ENCODE measurements at places on chromosomes 16 and 17.

GRCh38 chr16:1906846-1907165 is 11.4 kb downstream of the HS3ST6 start:
- no peak for DNase-seq

DNA sequence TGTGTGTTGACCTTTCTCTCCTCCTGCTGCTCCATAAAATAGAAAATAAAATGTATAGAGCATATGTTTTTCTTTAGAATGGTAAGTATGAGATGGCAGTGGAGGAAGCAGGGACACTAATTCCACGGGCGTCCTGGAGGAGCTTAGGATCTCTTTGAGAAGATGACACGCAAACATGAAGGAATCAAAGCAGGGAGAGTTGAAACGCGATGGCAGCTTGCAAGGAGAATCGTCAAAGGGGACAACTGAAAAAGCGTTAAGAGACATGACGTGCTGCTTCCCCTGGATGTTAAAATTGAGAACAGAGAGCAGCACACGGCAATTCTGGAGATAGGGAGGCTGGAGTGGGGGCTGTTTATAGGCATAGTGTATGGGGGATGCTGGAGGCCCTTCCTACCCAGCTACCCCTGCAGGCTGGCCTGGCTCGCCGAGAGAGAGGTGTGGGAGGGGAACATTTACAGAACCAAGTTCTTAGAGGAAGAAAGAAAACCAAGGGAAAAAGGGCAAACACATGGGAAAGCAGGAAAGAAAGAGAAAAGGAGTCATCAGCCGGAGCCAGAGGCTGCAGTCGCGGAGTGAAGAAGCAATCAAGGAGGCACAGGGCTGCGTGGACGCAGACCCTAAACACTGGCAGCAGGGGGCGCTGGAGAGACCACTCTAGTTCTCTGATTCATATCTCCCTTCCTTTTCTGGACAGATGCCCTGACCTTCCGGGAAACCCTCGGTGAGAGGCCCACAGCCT is 55.8 kb downstream of the MYH13 start:
- DNase-seq, result no peak

DNA sequence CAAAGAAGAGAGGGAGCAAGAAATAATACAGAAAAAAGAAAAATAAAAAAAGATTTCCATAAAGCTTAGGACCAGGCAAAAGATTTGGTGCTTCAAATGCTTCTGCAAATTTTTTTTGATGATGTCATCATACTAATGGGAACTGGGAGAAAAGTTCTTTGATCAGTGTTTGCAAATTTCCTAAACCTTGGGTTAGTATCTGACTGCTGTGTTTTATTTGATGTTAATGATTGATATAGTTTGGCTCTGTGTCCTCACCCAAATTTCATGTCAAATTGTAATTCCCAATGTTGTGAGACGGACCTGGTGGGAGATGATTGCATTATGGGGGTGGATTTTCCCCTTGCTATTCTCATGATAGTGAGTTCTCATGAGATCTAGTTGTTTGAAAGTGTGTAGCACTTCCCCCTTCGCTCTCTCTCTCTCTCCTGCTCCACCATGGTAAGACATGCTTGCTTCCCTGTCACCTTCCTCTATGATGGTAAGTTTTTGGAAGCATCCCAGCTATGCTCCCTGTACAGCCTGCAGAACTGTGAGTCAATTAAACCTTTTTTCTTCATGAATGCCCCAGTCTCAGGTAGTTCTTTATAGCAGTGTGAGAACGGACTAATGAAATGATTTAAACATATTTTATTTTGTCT is 72.6 kb downstream of the TMEM100 start:
- no peak for DNase-seq

DNA sequence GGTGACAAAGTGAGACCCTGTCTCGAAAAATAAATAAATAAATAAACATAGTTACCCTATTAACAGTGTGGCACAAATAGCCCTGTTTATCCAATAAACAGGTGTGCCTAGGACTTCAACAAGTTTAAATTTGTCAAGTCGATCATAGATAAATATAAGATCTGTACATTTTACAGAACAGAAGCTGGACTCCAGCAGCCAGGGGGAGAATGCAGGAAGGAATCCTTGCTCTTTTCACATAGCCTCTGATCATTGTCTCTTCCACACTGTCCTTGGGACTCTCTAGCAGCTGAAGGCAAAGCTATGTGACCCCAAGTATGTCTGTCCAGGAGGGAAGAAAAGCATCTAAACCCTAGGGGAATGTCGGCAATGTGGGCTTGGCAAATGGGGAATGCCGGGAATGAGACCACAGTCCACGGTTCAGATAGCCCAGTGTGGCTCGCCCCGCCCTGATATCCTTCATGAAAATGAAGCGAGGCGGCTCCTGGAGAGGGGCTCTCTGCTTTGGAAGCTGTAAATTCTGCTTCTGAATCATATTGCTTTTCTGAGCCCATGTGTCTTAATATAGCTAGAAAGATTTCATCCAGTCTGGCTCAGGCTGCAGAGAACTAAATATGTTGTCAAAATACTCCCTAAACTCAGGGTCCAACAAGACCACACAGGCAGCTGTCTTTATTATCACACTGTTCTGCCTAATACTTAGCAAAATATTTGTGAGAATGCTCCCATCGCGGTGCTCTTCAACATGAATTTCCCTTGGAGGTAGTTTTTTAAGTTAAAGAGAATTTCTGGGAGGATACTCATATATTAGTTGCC is 24.9 kb upstream of the GRB2 start:
- DNase-seq, result no peak

DNA sequence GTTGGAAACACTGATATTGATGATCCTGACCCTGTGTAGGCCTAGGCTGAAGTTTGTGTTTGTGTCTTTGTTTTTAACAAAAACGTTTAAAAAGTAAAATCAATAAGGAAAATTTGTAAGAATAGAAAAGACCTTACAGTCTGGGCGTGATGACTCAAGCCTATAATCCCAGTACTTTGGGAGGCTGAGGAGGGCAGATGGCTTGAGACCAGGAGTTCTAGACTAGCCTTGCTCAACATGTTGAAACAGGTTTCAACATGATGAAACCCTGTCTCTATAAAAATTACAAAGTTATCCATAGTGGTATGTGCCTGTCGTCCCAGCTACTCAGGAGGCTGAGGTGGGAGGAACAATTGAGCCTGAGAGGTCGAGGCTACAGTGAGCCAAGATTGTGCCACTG is 18.3 kb upstream of the TOM1L1 start:
- DNase-seq, result no peak

- no peak for DNase-seq
Observed at GRCh38 chr16:21650521-21650920, 1.9 kb downstream of the IGSF6 start.

GRCh38 chr17:57242148-57242547 is 14.2 kb upstream of the MSI2 start:
- peak; percentile 41 for DNase-seq

GRCh38 chr16:55728797-55729196 is 73.0 kb downstream of the SLC6A2 start:
- DNase-seq, result no peak

- no peak for DNase-seq
Observed at GRCh38 chr16:60041671-60042070, 1307.6 kb upstream of the GOT2 start.

DNA sequence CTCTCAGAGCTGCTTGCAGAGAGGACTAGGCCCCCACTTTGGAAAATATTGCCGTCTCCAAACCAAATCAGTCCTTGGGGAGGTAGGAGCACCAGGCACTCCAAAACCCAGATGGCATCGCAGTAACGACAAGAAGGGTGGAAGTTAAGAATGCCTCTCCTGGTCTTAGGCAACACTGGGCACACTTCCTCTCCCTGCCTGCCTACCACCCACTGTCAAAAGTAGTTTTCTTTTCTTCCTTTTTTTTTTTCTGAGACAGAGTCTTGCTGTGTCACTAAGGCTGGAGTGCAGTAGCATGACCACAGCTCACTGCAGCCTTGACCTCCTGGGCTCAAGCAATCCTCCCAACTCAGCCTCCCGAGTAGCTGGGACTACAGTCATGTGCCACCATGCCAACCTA is 47.2 kb downstream of the SRL start:
- DNase-seq, result no peak

DNA sequence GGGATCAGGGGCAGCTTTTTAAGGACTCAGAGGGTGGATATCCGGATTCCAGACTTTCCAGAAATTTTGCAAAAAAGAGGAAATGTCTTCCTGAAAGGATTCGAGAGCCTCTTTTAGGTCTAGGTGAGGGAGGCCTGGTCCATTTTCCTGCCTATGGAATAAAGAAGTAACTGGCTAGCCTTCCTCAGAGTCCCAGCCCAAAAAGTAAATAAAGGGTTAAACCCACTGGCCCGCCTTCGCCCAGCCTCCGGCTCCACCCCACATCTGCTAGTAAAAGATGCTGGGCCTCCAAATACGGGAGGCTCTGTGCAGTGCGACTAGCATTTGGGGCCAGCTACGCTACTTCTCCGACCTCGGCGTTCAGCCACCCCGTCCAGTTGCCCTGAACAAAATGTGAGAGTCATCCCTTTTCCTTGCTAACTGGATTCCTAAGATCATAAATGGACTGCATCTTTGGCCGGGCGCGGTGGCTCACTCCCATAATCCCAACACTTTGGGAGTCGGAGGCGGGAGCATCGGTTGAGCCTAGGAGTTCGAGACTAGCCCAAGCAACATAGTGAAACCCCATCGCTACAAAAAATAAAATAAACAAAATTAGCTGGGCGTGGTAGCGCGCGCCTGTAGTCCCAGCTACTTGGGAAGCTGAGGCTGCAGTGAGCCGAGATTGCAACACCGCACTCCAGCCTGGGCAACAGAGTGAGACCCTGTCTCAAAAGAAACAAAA is 824 bp upstream of the MPP2 start:
- peak; percentile 55 for DNase-seq

- DNase-seq, result no peak
Observed at GRCh38 chr17:38885728-38886642, 16.1 kb downstream of the LASP1 start.

GRCh38 chr17:77600346-77600745 is 358.2 kb upstream of the TNRC6C start:
- no peak for DNase-seq

DNA sequence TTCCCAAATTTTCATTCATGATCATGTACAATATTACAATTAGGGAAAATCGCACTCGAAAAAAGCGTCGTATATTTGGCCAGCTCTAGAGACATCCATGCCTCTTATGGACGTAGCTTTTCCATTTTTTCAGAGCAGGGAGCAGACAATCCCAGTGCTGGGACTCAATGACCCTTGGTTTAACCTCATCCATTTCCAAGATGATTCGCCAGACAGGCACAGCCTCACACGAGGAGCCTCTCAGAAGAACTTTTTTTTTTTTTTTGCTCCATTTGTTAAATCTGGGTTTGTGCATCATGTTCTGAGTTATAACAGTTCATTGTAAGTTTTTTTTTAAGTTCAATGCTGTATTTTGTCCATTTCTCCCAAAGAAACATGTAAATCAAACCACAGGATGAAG is 92.1 kb downstream of the ZDHHC7 start:
- no peak for DNase-seq

DNA sequence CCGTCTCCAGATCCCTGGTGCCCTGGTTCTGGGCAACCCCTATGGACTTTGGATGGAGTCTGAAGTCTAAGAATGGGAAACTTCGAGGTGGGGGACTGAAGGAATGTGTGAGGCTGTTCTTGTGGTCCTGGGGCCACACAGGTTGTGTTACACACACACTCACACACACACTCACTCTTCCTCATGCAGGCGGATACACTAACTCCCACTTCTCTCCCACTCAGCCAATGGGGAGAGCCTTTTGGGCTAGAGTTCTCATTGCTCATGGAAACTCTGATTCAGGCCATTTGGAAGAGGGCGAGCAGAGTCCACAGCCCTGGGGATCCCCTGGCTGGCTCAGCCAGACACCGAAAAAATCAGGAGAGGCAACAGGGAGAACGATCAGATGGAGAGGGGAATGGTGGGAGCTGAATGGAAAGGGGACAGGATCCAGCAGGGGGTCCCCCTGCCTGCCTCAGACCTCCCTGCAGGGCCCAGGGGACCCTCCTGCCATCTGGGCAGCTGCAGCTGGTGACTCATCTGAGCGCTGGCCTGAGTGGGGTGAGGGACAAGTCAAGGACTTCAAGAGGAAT is 9.1 kb downstream of the IGFBP4 start:
- DNase-seq, result no peak

- DNase-seq, result peak; percentile 52
Observed at GRCh38 chr17:38403491-38403890, 24.8 kb upstream of the ARHGAP23 start.

GRCh38 chr16:86508028-86508946 is 2.0 kb upstream of the FOXF1 start:
- DNase-seq, result no peak

DNA sequence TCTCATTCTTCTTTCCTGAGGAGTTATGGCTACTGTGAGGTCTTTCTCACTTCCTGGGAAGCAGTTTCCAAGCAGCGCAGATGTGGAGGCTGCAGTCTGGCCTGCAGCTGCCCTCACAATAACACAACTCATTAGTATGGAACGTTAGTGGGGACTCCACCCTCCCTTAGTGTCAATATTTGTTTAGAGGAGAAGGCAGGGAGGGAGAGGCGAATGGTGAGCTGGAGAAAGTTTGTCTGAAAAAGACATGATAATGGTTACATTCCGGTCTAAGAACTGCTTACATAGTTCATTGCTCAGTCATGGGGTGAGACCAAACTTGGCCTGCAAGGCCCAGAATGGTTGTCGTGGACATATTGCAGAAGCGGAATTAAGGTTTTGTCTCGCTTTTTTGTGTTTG is 170.2 kb downstream of the HS3ST3B1 start:
- no peak for DNase-seq

GRCh38 chr16:86479419-86479818 is 30.9 kb upstream of the FOXF1 start:
- no peak for DNase-seq

- no peak for DNase-seq
Observed at GRCh38 chr17:33401249-33401648, 108.2 kb upstream of the ASIC2 start.

- no peak for DNase-seq
Observed at GRCh38 chr17:18156976-18157280, 26.7 kb upstream of the ALKBH5 start.

GRCh38 chr17:879546-880442 is 97.6 kb downstream of the MRM3 start:
- DNase-seq, result no peak

- DNase-seq, result no peak
Observed at GRCh38 chr17:1565877-1566276, 3.3 kb upstream of the PITPNA start.

DNA sequence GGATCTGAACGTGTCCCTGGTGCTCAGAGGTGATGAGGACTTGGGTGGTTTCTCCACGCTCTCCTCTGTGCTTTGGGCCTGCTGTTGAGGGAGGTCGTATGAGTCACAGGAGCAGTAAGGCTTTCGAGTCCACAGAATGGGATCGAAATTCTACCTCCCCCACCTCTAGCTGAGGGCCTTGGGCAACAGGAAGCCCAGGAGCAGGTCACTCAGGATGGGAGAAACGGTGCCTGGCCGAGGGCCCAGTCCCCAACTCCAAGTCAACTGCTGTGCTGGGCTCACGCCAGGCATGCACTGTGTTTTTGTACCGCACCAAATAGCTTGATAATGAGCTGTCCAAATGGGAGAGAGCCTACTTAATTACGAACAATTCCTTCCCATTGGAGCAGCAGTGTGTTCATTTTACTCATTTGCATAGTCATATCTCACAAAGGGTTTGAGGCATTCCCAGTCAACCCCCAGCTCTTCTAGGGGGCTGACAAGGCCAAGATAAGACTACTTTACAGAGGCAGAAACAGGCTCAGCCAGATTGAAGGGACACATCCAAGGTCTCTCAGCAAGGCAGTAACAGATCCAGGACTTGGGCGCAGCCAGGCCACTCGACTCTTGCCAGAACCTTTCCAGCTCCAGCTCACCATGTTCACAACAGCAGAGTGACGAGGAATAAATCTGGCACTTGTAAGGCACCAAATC is 53.6 kb downstream of the WNT3 start:
- no peak for DNase-seq

- DNase-seq, result no peak
Observed at GRCh38 chr16:11033629-11034420, 89.5 kb downstream of the CLEC16A start.

Data from NCI-H510A treated with DMSO at 0.1 percent for 48 hours (cell line).